ENCODE measurements at places on chromosomes 13 and 19. TPM values are rescaled to one million over a fixed set of nuclear protein-coding genes. Genes with fewer than 3 reads are reported as not detected.

IGFL3 gene
- not detected for total RNA-seq

CEACAM16 gene
- total RNA-seq = not detected

ZNF723 gene
- not detected for total RNA-seq

RDH8 gene
- total RNA-seq = not detected

SHISA7 gene
- not detected for total RNA-seq

CILP2 gene
- total RNA-seq = under 0.01 TPM

CCDC124 gene
- total RNA-seq = 44.2 TPM

GALP gene
- not detected for total RNA-seq

TMPRSS9 gene
- not detected for total RNA-seq

IFI30 gene
- 17.2 TPM for total RNA-seq

CGB8 gene
- not detected for total RNA-seq

GPR12 gene
- total RNA-seq = not detected

CYP4F22 gene
- total RNA-seq = not detected

PSG6 gene
- 1.0 TPM for total RNA-seq

RASAL3 gene
- 0.15 TPM for total RNA-seq

TUBB4A gene
- not detected for total RNA-seq

RFX2 gene
- 12.1 TPM for total RNA-seq

FFAR3 gene
- not detected for total RNA-seq

C19orf18 gene
- total RNA-seq = 0.17 TPM

FOXA3 gene
- total RNA-seq = not detected

OR7D2 gene
- total RNA-seq = not detected

OR4F17 gene
- total RNA-seq = not detected

LACC1 gene
- total RNA-seq = 19.0 TPM

TSSK6 gene
- total RNA-seq = 4.5 TPM

PRODH2 gene
- not detected for total RNA-seq

ZDHHC20 gene
- 87.0 TPM for total RNA-seq

C19orf33 gene
- total RNA-seq = not detected

C1QTNF9B gene
- total RNA-seq = 0.44 TPM

SIGLEC6 gene
- not detected for total RNA-seq

SIGLEC12 gene
- total RNA-seq = not detected

ZNF480 gene
- 6.5 TPM for total RNA-seq

MBD3L2 gene
- not detected for total RNA-seq

Measured in smooth muscle cell of trachea (primary cell).